ENCODE measurements at places on chromosomes 7 and 10. TPM values are rescaled to one million over a fixed set of nuclear protein-coding genes. Genes with fewer than 3 reads are reported as not detected.

NAT16 gene
- 0.82 TPM for total RNA-seq

SFTPD gene
- 0.41 TPM for total RNA-seq

TMEM270 gene
- total RNA-seq: not detected

PTN gene
- total RNA-seq: 154 TPM

KRIT1 gene
- 92.1 TPM for total RNA-seq

NODAL gene
- total RNA-seq: 2.0 TPM

CCL24 gene
- total RNA-seq: not detected

DPY19L1 gene
- 25.7 TPM for total RNA-seq

GRB10 gene
- total RNA-seq: 48.5 TPM

OPN1SW gene
- not detected for total RNA-seq

SPDYE1 gene
- not detected for total RNA-seq

STRIP2 gene
- 44.8 TPM for total RNA-seq

OR2A12 gene
- not detected for total RNA-seq

FAM13C gene
- total RNA-seq: 20.8 TPM

CCDC172 gene
- not detected for total RNA-seq

ZNF804B gene
- 6.9 TPM for total RNA-seq

CCDC146 gene
- 15.9 TPM for total RNA-seq

AKR1C1 gene
- 30.2 TPM for total RNA-seq

UCN3 gene
- total RNA-seq: not detected

FAM221A gene
- total RNA-seq: 15.9 TPM

CUL1 gene
- total RNA-seq: 62.8 TPM

ENO4 gene
- 1.2 TPM for total RNA-seq

All from frontal cortex (tissue), 4 donors.